Memory B cell (primary cell): ENCODE measurements at places on chromosomes 16 and 17.

DNA sequence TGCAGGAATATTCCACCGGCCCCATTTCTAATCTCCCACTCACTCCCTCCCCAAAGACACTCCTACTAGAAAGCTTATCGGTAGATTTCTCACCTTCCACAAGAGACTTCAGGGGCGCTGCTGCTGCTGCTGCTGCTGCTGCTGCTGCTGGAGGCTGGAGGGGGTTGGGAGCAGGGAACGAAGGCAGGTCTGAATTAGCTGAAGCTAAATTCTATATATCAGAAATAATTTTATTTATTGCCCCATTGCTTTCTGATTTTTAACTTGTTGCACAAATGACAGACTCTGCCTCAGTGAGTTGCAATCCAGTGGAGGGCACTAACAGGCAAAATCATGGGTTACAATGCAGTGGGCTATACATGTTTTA is 25.8 kb upstream of the HLF start:
- no peaks in the 10 kb centered on the region for H3K36me3 ChIP-seq
- no peak overlapping the region for H3K27ac ChIP-seq
- peaks cover 26% of the 10 kb centered on the region for H3K4me1 ChIP-seq
- H3K27me3 ChIP-seq = peaks cover 13% of the 10 kb centered on the region
- DNase-seq = no peak

DNA sequence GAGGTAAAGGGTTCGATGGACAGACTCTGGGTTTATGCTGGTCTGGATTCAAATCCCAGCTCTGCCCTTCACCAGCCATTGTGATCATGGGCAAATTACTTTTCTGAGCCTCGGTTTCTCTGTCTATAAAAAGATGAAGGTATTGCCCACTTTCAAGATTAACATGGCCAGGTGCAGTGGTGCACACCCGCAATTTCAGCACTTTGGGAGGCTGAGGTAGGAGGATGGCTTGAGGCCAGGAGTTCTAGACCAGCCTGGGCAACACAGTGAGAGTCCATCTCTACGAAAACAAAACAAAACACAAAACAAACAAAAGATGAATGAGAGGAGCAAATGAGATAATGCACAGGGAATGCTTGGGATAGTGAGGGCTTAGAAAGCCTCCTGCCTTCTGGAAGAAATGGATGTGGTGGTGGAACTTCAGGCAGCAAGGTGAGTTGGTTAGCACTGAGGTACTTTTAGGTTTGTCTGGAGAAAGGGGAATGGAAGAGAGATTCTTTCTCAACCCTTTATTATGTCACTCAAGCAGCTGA is 8.5 kb downstream of the ADGRG3 start:
- no peaks in the 10 kb centered on the region for H3K36me3 ChIP-seq
- DNase-seq = no peak
- no peak overlapping the region for H3K4me3 ChIP-seq
- H3K4me1 ChIP-seq = peaks cover 7% of the 10 kb centered on the region
- H3K27ac ChIP-seq = no peak overlapping the region

DNA sequence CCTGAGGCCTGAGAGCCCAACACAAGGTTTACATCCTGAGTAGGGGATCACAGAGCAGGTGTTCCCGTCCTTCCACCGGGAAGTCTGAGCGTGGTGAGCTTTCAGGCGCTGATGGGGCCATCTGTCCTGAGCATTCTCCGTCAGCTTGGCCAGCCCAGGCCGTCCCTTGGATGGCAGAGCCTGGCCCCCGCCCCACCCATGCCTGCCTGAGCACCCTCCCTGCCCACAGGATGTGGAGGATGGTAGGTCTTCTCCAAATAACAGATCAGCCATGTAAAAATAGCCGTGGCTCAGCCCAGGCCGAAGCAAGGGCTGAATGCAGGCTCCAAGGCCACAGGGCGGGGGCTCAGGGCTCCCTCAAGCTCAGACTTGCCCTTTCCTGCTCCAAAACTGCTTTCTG is 20.2 kb downstream of the SPNS2 start:
- no peak overlapping the region for H3K27ac ChIP-seq
- H3K36me3 ChIP-seq = no peaks in the 10 kb centered on the region
- H3K4me3 ChIP-seq = peak overlapping the region; percentile 79
- H3K27me3 ChIP-seq = peaks cover 1% of the 10 kb centered on the region
- peaks cover 16% of the 10 kb centered on the region for H3K4me1 ChIP-seq
- no peak for DNase-seq

DNA sequence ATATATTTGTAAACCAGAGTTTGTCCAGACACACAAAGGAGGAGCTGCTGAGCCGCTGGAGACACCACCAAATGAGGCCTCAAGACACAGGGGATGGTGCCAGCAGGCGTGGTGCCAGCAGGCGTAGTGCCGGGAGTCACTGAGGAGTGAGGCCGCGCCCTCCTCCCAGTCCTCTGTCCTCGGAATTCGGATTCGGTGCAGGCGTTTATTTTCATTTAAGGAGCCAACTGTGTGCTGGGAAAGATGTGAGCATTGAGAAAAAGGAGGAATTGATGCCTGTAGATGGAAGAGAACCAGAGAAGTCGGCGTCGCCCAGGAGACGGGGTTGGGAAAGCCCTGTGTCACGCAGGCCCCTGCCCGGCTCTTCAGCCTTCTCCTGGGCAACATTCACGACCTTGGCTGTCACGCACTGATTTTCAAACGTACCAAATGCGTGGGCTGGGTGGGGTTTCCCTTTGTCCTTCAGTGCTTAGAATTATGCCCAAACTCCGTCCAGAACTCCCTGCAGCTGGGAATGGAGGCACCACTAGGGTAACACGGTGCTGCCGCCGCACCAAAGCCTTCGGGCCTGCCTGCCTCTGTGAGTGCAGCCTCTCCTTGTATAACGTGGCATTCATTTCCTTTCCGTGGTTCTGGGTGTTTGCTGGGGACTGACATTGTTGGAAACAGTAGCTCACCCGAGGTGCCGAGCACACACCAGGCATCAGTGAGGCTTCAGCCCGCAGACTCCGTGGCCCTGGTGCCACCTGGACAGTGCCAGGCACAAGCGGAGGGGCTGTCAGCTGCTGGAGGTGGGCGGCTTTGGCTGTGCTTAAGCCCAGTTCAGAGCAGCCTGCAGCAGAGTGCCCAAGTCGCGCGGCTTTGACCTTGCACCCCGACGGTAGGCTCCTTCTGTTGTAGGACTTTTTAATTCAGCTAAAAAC is 49.0 kb upstream of the CHMP6 start:
- no peak for DNase-seq
- peaks cover 20% of the 10 kb centered on the region for H3K36me3 ChIP-seq
- H3K4me3 ChIP-seq = no peak overlapping the region
- H3K27me3 ChIP-seq = no peaks in the 10 kb centered on the region
- no peak overlapping the region for H3K27ac ChIP-seq

DNA sequence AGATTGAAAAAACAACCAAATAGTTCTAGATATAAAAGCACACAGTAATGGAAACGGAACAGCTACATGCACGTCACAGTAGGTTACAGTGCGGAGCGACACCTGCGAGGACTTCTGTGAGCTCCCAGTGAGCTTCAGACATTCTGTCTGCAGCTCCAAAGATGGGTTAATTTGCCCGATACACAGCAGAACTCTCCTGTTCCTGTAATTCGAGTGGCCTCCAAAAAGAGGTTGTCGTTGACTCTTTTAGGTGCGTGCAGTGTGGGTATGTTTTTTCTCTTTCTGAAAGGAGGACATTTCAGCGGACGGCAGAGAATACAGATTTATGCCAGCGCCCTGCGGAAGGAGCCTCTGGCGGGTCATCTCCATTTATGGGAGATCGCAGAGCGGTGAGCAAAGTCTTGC is 2.9 kb downstream of the OR1F1 start:
- no peak overlapping the region for H3K4me3 ChIP-seq
- peaks cover 35% of the 10 kb centered on the region for H3K27me3 ChIP-seq
- no peak for DNase-seq
- H3K36me3 ChIP-seq = no peaks in the 10 kb centered on the region

DNA sequence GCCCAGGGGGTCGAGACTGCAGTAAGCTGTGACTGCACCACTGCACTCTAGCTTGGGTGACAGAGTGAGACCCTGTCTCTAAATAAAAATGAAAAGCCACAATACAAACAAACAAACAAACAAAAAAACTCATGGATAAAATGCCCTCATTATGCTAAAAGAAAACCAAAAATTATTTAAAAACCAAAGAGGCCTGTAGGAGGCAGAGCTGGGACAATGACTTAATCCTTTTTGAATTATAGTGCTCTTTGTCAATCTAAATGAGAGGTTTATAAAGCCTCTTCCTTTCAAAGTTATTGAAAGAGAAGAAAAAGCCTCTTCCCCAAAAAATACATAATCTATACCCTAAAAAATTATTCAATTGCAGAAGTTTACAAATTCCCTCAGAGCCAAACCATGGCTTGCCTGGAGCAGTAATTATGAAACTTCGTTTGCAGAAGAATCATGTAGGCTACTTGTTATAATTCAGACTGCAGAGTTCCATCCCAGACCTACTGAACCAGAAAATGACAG is 18.5 kb downstream of the CRLF3 start:
- peaks cover 20% of the 10 kb centered on the region for H3K4me1 ChIP-seq
- peak overlapping the region; percentile 17 for H3K4me3 ChIP-seq
- H3K27me3 ChIP-seq = no peaks in the 10 kb centered on the region
- H3K27ac ChIP-seq = peak overlapping the region; percentile 98
- H3K36me3 ChIP-seq = peaks cover 23% of the 10 kb centered on the region
- no peak for DNase-seq

DNA sequence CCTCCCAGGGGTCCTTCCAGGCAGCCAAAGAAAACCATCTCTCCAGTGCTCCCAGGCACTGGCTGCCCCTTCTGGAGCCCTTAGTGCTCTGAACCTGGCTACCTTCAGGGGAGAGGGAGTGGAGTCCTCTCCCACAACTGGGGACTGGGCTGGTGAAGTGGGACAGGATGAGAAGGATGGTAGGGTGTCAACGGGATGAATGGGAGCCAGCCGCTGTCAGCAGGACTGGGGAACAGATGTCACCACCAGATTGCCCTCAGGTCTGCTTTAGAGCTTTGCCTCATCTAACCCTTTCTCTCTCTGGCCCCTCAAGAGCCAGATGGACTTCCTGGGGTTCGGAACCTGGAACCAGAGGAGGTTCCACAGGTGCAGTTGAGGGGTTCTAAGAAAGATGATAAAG is 488 bp upstream of the SEBOX start:
- H3K27ac ChIP-seq = no peak overlapping the region
- H3K4me3 ChIP-seq = no peak overlapping the region
- DNase-seq = no peak
- H3K4me1 ChIP-seq = peaks cover 4% of the 10 kb centered on the region
- no peaks in the 10 kb centered on the region for H3K27me3 ChIP-seq
- H3K36me3 ChIP-seq = peaks cover 16% of the 10 kb centered on the region
